CD4-positive, alpha-beta T cell (primary cell): ENCODE measurements at places on chromosomes 6 and 20.

DNA sequence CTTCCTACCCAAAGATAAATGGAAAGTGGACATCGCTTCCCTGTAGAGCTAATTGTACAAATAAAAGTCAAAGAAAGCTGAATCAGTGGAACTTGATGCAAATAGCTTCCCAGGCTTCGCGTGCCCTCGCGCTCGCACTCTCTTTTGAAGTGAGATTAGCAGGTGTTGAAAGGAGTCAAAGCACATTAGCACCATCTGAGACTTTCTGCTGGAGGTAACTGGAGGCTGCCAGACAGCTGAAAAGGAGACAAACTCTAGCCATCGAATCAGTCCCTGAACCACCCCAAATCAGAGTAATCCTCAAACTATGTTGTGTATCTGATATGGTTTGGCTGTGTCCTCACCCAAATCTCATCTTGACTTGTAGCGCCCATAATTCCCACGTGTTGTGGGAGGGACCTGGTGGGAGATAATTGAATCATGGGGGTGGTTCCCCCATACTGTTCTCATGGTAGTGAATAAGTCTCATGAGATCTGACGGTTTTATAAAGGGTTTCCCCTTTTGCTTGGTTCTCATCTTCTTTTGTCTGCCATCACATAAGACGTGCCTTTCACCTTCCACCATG lies 23.7 kb downstream of the SULF2 start:
- DNase-seq: no peak

DNA sequence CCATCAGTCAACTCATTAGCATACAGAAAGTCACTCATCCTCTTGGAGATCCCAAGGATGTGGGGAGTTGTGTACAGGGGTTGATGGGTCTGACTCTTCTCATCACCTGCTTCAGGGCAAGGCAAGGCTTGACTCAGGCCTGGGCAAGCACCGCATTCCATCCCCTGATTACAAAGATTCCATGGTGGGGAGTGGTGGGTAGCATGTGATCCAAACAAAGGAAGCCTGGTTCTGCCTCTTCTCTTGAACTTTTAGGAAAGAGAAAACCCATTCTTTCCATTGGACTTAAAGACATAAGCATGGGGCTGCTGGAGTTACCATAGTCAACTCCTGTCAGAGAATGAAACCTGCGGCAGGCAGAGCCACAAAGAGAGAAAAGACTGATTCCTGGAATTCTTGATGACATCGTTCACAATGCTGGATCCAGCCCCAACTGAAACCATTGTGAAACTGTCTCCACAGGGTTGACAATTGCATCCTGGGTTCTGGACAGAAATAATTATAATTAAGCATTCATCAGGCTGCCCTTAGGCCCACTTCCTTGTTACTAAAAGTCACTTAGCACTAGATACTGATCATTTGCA lies 235.8 kb upstream of the KCNG1 start:
- no peak for DNase-seq

- no peak for DNase-seq
Observed at GRCh38 chr6:111952274-111952673, 79.0 kb upstream of the FYN start.

GRCh38 chr6:113645576-113645970 lies 211.6 kb upstream of the MARCKS start:
- DNase-seq: no peak

- DNase-seq: no peak
Observed at GRCh38 chr6:114354482-114354881, 11.7 kb upstream of the HS3ST5 start.
